ENCODE measurements at places on chromosomes 7 and 10.
A peak's percentile ranks its signal among the peaks of the same experiment; 100 is the strongest.

DNA sequence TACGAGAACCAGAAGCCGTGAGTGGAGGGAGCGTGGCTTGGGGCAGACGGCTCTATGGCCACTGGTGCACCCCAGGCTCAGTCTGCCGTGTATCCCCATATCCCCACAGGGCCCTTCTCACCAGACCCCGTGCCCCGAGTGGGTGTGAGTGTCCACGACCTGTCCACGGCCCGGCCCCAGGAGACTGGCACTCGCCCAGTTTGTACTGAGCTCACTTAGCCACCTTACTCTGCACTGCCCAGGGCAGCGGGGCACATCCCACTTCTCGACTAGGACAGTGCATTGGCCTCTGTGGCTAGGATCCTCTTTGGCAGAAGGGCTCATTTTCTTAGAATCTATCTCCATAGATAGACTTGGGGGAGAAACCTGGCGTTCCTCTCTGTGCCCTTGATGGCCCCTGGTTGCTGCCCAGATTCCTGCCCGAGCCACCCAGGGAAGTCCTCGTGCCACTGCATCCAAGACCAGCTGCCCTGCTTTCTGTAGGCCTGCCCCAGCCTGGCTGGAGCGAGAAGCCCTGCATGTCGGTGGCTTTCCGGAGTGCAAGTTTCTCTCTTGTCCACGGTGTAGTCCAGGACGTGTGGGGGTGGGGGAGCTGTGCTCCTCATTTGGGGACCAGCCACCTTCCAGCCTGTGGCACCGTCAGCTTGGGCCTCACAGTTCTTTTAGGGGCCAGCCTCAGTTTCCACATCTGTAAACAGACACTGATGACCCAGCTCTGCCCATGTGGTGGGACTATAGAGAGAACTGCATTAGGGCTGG is 11.9 kb downstream of the TMEM120A start:
- DNase-seq: no peak

DNA sequence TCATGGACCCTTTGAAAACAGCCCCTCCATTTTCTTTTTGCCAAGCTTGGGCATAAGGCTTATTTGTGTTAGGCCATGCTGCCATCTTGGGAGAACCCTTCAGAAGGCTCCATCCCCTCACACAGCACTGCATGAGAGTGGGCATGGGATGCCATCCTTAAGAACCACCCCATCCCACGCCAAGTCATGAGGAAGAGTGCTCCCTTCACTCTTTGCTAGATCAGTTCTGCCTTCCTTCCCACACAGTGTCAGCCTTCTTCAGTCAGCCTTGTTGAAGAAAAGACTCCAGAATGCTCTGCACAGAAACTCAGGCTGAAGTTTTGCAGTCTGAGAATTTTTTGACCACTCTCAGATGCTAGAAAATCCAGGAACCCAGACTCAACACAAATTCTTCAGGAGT is 15.5 kb upstream of the CHN2 start:
- DNase-seq: no peak

DNA sequence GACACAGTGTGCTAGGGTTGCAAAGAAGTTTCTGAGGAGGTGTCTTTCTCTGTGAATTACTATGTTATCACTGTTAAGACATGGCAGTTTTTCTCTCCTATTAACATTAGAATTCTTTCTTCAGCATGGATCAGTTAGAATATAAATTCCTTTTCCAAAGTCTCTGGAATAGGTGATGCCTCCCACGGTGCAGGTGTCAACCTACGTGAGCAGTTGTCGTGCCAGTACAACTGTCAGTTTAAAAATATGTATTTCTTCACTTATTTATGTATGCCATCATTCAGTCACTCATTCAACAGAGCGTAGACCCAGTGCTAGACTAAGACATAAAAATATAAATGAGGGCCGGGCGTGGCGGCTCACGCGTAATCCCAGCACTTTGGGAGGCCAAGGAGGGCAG is 83.5 kb downstream of the TACC2 start:
- no peak for DNase-seq

DNA sequence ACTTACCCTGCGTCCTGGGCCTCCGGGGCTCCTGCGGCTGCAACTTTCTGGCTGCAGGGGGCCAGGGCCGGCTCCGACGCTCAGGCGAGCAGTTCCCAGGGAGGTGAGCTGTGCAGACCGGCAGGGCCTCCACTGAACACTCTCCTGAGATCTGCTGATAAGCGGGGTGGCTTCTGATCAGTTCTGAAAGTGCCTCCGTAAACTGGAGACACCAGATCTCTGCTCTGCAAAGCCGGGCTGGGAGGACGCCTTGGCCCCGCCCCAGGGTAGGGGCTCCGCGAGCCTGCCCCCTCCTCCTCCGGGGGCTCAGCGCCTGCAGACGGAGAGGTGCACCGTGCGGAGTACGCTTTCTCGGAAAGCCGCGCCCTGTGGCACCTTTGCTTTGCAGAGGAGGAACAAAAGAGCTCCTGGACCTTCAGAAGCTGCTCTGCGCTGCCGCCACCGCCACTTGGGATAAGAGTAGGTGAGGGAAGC is 141.3 kb upstream of the VKORC1L1 start:
- DNase-seq: peak; percentile 50

GRCh38 chr7:127504715-127505114 is 80.7 kb downstream of the GCC1 start:
- peak; percentile 17 for DNase-seq

- DNase-seq: no peak
Measured at GRCh38 chr10:239109-239508, 103.9 kb downstream of the ZMYND11 start.

DNA sequence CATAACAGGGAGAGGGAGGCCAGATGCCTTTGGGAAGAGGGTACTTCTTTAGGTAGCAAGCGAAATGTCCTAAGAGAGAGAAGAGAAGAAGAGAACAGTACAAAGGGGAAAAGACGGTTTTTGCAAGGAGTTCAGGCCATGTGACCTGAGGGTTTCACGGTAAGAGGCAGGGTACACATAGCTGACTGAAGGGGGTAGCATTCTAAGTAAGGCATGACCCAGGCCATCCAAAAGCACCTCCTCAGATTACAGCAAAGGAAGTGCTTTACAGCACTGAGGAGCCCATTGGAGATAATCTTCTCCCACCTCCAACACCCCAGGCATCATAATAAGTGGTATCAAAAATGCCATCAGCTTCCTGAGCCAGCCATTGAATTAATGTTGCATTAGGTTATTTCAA is 258.2 kb upstream of the NPY start:
- no peak for DNase-seq

DNA sequence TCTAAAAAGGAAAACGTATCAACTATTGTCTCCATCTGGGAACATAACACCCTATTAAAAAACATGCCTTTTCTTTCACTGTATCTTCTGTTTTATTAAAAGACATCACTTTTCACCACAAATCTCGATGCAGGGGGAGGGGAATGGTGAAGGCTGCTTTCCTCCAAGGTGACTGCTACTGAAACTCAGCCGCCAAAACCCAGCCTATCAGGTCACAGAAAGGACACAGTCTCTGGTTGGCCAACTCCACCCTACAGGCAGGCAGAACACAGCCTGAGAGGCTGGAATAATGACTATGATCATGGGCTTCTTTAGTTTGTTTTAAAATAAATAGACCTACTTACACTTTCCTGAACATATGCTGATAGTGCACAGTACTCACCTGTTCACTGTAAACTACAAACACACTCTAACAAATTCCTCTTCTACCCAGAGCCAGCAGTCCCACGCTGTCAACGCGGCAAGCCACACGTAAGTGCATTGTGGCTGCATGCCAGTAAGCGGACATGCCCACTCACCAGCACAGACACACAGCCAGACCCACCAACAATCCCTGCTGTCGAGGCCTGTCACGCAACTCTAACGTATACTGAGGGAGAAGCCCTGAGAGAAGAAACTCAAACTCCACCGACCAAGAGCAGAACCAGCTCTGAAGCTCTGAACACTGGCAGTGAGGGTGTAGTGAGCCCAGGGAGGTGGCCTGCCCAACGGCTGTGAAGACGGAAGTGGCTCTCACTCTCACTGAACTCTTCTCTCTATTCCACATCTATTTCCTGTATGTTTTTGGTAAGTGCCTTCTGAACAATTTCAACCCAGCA is 41.8 kb downstream of the NCAPG2 start:
- DNase-seq: peak; percentile 20

GRCh38 chr7:42014625-42015618 is 222.1 kb downstream of the GLI3 start:
- peak; percentile 61 for DNase-seq

GRCh38 chr7:125326666-125327255 is 397.1 kb upstream of the POT1 start:
- no peak for DNase-seq

DNA sequence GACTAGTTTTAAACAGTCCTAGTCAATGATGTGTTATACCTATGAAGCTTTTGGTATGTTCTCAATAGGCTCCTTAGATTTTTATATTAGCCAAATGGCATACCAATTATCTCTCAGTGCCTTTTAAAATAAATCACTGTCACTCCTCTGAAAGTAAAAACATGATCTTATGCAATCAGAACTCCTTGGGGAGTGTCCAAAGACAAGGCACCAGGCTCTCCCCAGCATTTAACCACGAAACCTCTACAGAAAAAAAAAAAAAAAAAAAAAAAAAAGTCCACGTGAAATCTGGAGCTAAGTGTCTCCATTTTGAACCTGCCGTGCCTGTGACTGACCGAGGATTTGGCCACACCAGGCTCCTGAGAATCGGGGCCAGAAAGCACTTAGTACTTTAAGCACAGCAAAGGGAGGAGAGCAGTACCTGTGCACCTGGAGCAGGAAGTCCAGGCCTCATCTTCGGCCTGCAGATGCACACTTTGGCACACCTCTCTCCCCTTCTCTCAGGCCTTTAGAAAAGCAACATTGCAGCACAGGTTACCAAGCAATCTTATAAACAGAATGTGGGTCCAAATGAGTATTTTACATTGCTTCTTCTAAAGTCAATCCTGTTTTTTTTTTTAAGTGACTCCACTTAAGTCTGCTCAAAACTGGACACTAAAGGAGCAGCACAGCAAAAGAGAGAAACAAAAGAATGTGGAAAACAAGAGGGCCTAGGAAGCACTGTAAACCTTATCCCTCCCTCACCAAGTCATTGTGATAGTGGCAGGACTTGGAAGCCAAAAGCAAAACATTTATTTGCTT is 1.5 kb downstream of the FAM13C start:
- no peak for DNase-seq

- no peak for DNase-seq
Measured at GRCh38 chr7:107037717-107038603, 6.5 kb upstream of the PRKAR2B start.

GRCh38 chr10:101840741-101841453 is 2.7 kb downstream of the KCNIP2 start:
- peak; percentile 89 for DNase-seq

DNA sequence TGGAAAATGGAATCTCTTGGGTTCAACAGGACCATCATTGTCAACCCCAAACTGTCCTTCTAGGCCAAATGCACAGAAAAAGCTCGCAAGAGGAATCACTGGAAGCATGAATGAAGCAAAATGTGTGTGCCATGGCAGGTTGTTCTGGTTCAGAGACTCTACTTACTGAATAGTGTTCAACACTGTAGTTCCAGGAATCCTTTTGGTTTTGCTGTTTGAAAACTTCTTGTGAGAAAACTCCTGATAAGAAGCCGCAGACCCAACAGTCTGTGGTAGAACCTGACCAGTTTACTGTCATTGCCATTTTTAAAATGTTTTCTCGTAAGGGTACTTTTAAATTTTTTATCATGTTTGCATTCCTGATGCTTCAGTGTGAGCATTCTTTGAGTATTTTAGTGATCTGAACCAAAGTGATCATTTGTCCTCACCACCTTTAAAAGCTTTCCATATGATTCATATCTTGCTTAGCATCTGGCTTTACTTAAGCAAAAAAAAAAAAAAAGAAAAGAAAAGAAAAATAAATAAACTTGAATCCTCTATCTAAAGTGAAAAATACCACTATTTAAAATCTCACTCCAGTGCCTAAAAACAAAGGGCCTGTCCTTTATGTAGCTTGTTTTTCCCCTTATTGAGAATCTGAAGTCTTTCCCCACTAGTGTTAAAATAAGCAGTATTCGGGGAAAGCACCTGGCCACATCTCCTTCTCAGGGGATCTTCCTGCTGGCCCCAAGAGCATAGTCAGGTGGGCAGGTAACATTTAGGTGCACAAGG is 92.4 kb downstream of the WNT2 start:
- no peak for DNase-seq

- no peak for DNase-seq
Measured at GRCh38 chr7:117111535-117111934, 158.2 kb downstream of the ST7 start.

GRCh38 chr7:130593033-130593432 is 75.5 kb downstream of the COPG2 start:
- no peak for DNase-seq

DNA sequence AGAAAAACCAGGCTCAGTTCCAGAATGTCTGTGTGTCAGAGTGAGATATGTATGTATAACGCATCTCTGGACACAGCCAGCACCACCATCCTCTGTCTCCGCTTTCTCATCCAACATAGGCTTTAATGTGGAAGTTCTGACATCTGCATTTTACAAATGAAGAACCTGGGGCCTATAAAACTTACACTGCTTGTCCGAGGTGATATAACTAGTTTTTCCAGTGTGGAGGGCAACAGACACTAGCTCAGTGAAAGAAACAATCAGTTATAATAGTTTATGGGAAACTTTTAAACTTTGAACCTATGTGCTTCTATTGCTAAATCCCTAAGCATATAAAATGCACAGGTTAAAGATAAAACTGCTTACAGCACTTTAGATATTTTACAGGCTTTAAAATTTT is 208.7 kb downstream of the CRPPA start:
- no peak for DNase-seq

DNA sequence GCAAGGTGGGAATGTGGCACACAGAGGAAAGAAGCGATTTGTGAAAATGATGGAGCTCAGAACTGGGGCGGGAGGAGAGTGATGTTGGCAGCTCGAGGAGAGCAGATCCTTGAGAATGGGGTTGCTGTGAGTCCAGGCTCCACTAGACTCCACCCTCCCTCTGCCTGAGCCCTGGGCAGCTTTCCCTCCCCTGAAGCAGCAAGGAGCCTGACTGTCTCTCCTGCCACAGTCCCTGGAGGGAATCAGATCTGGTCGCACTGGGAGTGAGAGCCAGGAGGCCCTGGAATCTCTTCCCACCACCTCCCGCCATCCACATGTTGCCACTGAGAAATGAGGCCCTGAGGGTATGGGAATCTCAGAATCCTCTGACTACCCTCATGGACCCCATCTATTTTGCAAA is 362.7 kb downstream of the PLXNA4 start:
- DNase-seq: no peak

GRCh38 chr10:126408953-126409641 is 20.8 kb upstream of the ADAM12 start:
- DNase-seq: no peak

DNA sequence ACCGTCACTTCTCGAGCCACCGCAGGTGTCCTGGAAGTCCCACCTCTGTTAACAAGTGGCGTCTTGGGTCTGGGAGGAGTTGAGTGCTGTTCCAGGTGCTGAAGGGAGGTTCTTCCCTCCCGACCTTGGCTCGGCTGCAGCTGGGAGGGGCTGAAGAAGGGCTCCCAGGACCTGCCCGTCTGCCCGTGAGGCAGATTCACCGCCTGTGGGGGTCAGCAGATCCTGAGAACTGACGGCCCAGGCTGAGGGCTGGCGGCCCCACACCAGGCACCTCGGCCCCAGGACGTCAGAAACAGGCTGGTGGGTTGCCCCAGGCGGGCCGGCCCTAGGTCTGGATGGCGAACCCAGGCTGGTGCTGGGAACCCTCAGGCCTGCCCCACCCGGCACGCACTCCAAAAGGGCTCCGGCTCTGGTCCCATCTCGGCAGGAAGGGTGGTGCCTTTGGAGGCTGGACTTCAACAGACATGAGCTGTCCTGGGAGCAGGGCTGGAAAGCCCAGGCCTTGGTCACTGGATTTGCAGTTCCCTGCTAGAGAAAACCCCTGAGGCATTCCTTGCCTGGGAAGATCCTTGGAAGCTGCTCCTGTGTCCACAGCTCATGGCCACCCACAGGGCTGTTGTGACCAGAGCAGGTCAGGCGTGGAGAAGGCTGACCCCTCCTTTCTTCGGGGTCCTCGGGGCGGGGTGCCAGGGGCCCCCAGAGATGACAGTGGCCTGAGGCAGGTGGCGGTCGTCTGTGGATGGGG is 42.6 kb upstream of the CFAP46 start:
- DNase-seq: no peak

Measured in activated CD4-positive, alpha-beta T cell treated with anti-CD3 and anti-CD28 coated beads, Interleukin-2, Interleukin-6, amounts not matched to agents 100 ng/mL and 50 ng/mL, durations not matched to agents 16 hours and 8 hours (primary cell).